GM12892 (cell line): ENCODE measurements at places on chromosomes 6 and 20.

- no peak for DNase-seq
Measured at GRCh38 chr6:144104488-144104887, 9.1 kb upstream of the SF3B5 start.

- no peak for DNase-seq
Measured at GRCh38 chr20:17898548-17898994, 70.0 kb downstream of the SNX5 start.

- no peak for DNase-seq
Measured at GRCh38 chr6:154117485-154117884, 78.4 kb downstream of the OPRM1 start.

GRCh38 chr20:61846074-61846473, 219.6 kb downstream of the TAF4 start:
- DNase-seq: no peak
